H9 (cell line): ENCODE measurements at places on chromosomes 2 and 18.

GRCh38 chr18:78920456-78921138 lies 59.0 kb upstream of the SALL3 start:
- no peak for DNase-seq

- no peak for DNase-seq
Measured at GRCh38 chr2:12960671-12961070, 243.9 kb downstream of the TRIB2 start.

DNA sequence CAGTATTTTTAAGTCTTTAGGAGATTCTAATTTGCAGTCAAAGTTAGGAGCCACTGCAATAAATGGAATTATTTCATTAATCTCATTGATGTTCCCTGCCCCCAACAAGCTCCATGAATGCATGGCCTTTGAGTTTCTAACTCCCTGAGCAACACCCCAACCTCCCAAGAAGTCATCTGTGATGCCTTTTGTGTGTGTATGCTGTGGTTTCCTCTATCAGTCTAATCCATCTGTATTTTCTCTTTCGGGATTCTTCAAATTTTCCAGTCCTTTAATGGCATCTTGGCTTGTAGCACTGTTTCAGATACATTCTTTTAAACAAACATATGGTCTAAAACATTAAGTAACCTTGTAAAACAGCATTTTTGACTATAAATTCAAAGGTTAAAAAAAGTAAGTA lies 16.8 kb downstream of the SERPINB10 start:
- DNase-seq = no peak

- DNase-seq = no peak
Measured at GRCh38 chr2:221601376-221601775, 29.3 kb upstream of the EPHA4 start.

DNA sequence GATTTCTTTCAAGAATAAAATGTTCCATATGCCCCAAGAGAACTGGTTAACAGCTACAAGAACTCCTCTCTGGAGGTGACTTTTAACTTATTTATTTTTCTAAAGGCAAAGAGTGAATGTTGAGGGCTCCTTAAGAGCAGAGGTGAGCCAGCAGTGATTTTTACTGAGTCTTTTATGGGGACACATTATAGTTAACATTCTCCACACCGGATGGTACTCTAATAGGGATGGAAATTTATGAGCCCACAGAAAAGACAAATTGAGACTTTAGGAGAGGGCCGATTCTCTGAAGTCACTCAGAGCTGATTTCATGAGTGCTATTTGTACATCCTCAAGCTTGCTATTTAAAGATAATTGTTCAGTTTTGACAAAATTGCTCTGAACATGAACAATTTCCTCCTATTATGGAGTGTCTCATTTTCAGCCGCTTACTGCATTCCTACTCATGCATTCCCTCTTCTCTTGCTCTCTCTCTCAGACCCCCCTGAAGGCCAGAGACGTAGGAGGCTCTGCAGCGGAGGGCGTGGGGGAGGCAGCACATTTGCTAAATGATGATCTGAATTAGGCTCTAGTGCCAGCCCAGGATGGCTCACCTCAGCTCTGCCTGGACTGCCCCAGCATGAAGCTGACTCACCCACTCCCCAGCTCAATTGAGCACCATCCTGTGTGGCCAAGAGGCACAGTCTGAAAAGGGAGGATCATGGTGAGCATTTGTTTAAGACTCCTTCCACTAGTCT lies 5.9 kb upstream of the RPL37A start:
- DNase-seq = no peak

GRCh38 chr2:222281506-222281905 lies 17.3 kb downstream of the PAX3 start:
- no peak for DNase-seq
